ENCODE measurements at places on chromosomes 11 and 22.

GRCh38 chr22:39017596-39018365 lies 3.1 kb upstream of the APOBEC3D start:
- DNase-seq = no peak

- DNase-seq = no peak
These were observed 85.3 kb downstream of the C11orf87 start for GRCh38 chr11:109507331-109507730.

DNA sequence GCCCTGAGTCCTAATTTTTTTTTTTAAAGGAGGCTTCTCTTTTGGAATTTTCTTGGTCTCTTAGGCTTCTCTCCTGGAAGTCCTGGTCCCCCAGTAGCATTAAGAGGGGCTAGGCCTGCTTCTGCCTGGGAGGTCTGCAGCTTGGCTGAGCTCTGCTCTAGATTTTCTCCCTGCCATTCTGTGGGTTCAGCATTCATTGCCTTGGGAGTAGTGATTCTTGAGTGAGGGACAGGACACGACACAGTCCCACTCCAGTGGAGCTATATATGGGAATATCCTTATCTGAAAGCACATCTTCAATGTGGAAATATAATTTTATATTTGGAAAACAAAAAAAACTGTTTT lies 3.7 kb downstream of the IGSF22 start:
- DNase-seq = no peak

- DNase-seq = no peak
These were observed 28.6 kb downstream of the FAM76B start for GRCh38 chr11:95760941-95761340.

DNA sequence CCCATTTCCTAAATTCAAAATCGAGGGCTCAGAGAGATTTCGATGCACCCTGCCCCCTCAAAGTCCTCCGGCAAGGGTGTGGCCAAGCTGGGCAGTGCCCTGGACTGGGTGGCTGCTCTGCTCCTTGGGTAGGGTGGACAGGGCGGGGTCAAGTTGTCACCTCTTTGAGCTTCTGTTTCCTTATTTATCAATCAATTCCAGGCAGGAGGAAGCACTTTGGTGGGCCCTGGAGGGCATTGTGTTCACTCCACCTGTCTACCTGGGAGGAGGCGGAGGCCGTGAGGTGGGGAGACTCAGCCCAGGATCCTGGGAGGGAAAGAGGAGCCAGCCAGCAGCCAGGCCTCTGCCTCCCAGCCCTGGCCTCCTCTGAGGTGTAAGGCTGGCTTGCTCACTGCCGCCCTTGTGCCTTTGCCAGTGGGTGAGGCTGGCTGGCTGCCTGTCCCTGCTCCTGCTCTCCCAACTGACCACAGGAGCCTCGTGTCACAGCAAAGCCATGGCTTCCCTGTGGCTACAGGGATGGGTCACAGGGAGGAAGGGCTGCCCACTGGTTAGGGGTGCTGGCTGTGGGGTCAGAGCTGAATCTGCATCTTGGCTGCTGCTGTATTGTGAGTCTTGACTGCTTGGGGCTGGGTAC lies 25.5 kb upstream of the SHISAL1 start:
- no peak for DNase-seq

- DNase-seq = no peak
These were observed 77.1 kb downstream of the UBASH3B start for GRCh38 chr11:122732342-122733315.

- no peak for DNase-seq
These were observed 8.0 kb downstream of the VSTM5 start for GRCh38 chr11:93842461-93842860.

- DNase-seq = no peak
These were observed 71.6 kb downstream of the ST3GAL4 start for GRCh38 chr11:126426820-126427749.

- no peak for DNase-seq
These were observed 466.3 kb downstream of the TBC1D22A start for GRCh38 chr22:47228767-47229166.

DNA sequence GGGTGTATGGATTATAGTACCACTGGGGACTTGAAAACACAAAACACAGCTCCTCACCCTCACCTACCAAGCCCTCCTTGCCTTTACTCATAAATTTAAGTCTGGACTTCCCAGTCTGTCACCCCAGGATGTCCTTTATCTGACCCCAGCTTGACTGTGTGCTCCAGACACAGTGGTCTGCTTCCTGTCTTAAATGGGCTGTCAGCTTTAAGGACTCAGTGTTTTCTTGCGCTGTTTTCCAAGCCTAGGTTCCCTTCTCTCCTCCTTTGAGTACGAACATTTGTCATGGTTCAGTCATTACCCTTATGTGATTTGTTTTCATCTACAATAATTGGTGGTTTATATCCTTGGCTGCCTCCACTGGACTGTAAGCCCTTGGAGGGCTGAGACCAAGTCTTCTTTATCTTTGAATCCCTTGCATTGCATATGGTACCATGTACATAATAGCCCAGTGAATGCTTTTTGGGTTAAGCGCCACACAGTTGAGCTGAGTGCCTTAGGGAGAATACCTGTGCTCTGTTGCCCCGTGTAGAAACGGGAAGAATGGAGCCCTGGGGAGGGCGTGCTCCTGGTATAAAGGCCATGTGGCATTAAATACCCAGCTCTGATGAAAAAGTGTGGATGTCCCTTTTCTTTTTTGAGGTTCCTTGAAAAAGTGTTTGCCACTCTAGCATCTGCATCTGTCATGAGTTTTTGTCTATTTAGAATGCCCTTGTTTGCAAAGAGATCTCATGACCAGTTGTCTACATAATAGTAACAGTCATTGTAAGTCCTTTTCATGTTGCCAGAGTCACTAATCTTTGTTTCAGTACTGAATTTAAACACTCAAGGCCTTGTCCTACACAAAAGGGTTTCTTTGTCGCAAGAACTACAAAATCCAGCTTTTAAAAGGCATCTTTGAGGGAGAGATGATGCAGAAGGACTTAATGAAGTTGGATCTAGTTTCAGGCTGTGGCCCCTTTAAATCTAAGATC lies 14.0 kb downstream of the PANX1 start:
- DNase-seq = no peak

GRCh38 chr11:39345834-39346442 lies 2113.5 kb downstream of the LRRC4C start:
- no peak for DNase-seq

- peak; percentile 52 for DNase-seq
These were observed at the start of gene PRR5 for GRCh38 chr22:44701824-44702478. PRR5 (plus strand) TSS chr22:44702204; CDS start chr22:44702475, 271 bp downstream.

GRCh38 chr11:17478070-17478469 lies 1.4 kb upstream of the ABCC8 start:
- no peak for DNase-seq

GRCh38 chr11:129317571-129317970 lies 58.1 kb upstream of the BARX2 start:
- no peak for DNase-seq
